ENCODE measurements at places on chromosomes 4 and X.

GRCh38 chr4:158079661-158080060, 93.2 kb downstream of the GASK1B start:
- no peak for DNase-seq

GRCh38 chrX:133053861-133054598, 42.9 kb downstream of the USP26 start:
- DNase-seq: no peak

- no peak for DNase-seq
Observed at GRCh38 chrX:150323020-150323419, 40.1 kb upstream of the MAMLD1 start.

DNA sequence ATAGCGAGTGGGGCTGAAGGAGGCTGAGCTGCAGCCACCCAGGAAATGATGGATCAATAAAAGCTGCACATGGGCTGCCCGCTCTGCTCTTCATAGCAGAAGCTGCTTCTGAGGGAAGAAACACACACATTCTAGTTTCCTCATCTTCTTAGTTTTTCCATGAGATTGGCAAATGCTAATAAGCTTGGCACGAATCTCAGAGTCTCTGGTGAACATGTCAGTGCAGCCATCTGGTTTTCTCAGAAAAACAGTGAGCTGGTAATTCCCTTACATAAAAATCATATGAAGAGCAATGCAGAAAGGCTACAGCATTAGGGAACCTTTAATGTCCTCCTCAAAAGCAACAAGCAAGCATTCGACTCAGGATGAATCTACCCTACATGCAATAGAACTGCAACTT, 69.9 kb downstream of the GATB start:
- no peak for DNase-seq
